ENCODE measurements at places on chromosomes 6 and 20. TPM values are rescaled to one million over a fixed set of nuclear protein-coding genes. Genes with fewer than 3 reads are reported as not detected.

DNA sequence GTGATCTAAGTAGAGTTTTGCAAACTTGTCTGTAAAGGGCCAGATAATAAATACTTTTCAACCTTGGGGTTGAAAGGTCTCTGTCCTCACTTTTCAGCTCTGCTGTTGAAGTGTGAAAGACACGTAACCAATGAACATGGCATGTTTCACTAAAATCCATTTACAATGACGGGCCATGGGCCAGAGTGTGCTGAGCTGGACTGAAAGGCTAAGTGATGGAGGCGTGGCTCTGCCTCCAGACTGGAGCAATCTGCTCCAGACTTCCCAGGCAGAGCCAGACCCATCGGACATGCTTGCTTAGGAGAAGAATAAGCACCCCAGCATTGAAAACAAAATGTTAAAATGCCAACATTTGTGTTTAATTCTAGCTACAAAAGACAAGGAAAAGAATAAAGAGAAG is 41.4 kb downstream of the SCAND1 start:
- DNase-seq, result no peak

DNA sequence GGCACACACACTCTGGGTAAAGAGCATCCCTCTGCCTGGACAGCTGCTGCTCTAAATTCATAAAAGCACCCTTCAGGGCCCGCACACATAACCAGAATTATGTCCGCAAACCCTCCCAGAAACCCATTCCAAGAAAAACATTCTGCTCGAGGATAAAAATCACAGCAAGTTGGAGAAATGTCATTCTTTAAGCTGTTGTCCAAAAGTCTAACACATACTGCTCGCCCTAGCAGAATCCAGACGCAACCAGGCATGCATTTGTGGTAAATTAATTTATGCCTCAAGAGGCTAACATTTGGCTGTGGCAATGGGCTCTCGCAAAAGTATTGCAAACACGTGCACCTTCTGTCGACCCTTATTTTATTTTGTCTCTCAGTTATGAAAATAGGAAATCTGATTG is 116.1 kb upstream of the INSM1 start:
- no peak for DNase-seq

DNA sequence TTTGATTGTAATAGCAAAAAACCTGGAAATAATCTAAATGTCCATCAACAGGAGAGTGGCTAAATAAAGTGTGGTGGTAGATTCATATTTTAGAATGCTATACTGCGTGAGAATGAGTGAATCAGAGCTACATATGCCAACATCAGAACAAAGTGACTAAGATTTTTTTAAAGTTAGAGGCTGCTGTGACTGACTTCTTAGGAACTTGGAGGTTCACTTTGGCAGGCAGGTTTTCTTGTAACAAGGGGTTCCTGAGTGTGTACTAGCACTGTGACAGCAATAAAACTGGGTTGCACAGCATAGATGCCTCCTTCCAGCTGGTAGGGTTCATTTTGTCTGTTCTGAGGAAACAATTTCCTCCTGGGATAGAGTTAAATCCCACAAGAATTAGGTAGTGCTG is 75.3 kb upstream of the ENPP5 start:
- DNase-seq, result no peak

DNA sequence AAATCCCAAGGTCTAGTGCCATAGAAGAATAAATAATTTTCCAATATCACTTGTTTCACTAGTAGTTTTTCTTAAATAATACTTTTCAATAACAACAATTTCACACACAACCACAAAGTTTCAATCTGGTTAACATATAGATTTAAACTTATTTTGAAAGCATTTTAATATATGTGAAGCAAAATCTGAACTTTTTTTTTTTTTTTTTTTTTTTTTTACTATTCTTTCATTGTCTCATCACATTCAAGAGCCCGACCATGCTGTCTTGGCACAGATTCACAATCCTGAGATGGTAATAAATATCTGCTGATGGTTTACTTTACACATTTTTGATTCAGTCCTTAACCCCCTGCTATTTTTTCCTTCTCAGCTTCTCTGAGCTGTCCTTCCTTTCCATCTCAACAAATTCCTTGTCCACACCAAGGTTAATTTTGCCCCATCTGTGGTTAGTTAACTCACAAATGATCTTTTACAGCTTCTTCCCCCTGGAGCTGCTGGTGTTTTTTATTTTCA is 262.8 kb downstream of the TMEM242 start:
- DNase-seq, result no peak

DNA sequence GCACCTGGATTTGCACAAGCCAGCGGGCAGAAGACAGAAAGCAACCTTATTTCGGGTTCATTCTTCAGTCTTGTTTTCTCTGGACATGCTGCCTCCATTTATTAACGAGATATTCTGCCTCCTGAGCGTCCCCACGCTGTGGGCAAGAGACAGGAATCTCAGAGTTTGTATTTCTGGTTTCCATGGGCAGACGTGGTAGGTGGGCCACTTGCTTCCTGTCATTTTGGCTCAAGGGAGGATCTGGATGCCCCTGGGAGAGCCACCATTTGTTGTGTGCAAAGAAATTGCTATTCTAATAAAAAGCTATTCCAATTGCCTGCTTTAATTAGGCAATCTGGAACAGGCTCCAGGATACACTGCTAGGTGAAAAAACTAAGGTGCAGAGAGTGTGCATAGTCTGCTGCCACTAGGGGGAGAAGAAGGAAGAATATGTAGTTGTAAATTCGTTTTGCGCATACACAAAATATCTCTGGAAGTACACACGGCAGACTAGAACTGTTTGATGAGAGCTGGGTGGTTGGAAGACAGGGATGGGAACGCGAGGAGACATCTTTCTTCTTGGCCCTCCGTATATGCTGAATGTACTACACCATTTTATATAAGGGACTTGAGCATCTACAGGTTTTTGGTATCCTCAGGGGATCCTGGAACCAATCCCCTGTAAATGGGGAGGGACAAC is 30.1 kb upstream of the SLC16A10 start:
- no peak for DNase-seq

GRCh38 chr6:116158641-116159040 is 32.7 kb upstream of the COL10A1 start:
- no peak for DNase-seq

GRCh38 chr6:14975471-14975817 is 270.4 kb upstream of the JARID2 start:
- DNase-seq, result no peak

GRCh38 chr6:133431031-133431430 is 189.9 kb downstream of the EYA4 start:
- no peak for DNase-seq

DNA sequence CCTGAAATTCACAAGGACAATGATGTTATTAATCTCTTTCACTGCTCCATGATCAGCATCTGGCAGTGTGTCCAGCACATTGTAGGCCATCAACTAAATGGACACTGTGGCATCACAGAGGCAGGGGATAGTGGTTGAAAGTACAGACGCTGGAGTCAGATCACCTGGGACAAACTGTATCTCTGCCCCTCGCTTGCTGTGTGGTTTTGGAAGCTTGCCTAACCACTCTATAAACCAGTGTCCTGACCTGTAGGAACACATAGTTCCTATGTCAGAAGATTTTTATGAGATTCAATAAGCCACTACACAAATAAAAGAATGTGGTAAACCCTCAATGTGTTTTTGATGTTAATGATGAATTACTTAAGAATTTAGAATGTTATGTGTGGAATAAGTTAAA is 219.3 kb upstream of the RNF217 start:
- DNase-seq, result no peak

DNA sequence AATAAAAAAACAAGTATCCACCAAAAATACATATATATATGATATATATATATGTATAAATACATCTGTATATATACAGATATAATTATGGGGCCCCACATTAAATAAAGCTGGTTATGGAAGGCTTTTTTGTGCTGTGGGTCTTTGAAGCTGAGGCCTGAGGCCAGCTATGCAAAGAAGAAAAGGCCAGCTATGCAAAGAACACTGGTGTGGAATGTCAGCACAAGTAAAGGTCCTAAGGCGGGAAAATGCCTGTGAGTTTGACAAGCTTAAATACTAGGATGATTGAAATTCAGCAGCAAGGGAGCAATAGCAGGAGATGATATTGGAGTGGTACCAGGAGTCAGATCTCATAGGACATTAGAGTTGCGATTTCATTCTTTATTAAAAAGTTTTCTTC is 25.2 kb downstream of the ADGRF1 start:
- no peak for DNase-seq

- DNase-seq, result no peak
Measured at GRCh38 chr6:64736421-64736950, 970.5 kb downstream of the EYS start.

- DNase-seq, result no peak
Measured at GRCh38 chr6:103335412-103335811, 1524.3 kb downstream of the HACE1 start.

DNA sequence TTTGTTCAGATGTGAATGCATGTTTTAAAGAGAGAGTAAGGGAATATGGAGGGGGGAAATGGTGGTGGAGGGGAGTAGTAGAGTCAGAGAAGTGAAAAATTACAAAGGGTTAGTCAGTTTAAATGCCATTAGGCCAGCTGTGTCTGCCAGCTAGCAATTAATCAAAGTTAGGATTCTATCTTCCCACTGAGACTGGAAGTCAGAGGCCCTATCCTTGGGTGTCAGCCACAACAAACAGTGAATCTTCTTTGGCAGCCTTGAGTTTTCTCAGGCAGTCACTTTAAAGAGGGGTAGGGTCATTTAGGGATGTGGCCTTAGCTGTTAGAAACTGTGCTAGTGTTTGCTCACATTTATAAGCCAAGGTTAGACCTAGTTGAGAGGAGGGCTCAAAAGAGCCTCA is 120.5 kb upstream of the BTBD3 start:
- DNase-seq, result no peak

DNA sequence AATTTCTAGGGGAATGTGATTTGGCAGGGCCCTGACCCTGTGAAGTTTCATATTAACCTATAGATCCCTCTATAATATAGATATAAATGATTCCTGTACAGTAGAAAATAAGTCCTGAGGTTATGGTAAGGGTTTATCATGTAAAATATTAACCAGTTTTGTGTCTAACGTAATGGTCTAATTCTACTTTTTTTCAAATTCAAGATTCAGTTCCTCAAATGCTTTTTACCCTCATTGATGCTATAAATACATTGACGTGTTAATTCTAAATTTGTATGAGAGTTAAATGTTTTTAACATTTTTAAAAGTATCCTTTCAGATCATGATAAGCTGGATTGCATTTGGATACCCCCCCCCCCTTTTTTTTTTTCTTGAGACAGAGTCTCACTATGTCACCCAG is 169.4 kb downstream of the MEI4 start:
- DNase-seq, result no peak

- no peak for DNase-seq
Measured at GRCh38 chr6:947235-947934, 254.4 kb upstream of the EXOC2 start.

- DNase-seq, result no peak
Measured at GRCh38 chr6:142900227-142900971, 44.6 kb downstream of the HIVEP2 start.

DNA sequence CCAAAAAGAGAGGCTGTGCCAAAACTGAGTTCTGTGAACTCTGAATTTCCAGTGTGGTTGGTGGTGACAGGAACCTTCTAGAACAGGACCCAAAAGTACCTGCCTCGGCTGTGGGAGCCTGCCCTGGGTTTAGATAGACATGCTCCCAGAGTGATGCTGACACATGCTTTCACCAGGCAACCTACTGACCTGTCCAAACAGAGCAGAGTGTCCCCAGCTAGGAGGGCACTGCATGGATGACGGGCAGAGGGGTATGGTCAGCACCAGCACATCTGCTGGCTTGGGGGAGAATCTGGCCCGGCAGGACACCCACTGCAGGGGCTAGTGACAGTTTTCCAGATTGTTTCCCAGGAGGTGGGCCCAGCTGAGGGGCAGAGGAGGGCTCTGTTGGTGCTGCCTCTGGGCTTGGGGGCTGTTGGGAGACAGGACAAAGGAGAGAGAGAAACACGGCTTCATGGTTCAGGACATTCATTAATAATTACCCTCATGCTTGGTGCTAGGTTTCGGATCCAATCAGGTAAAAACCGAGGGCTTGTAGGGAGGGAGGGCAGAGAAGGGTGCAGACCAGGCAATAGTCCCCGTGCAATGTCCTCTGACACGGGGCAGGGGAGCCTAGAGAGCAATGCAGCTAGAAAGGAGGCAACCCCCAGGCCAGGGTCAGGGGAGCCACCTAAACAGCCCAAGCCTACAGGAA is 15.0 kb downstream of the KCNK5 start:
- DNase-seq, result no peak

- peak; percentile 70 for DNase-seq
Measured at GRCh38 chr6:16985513-16986284, 116.2 kb upstream of the STMND1 start.

GRCh38 chr6:138250513-138251247 is 32.4 kb upstream of the PBOV1 start:
- DNase-seq, result no peak

- peak; percentile 99 for DNase-seq
Measured at GRCh38 chr6:36441307-36441894, 1.3 kb downstream of the PXT1 start.

- DNase-seq, result no peak
Measured at GRCh38 chr6:119273272-119274196, 76.0 kb downstream of the MAN1A1 start.

DNA sequence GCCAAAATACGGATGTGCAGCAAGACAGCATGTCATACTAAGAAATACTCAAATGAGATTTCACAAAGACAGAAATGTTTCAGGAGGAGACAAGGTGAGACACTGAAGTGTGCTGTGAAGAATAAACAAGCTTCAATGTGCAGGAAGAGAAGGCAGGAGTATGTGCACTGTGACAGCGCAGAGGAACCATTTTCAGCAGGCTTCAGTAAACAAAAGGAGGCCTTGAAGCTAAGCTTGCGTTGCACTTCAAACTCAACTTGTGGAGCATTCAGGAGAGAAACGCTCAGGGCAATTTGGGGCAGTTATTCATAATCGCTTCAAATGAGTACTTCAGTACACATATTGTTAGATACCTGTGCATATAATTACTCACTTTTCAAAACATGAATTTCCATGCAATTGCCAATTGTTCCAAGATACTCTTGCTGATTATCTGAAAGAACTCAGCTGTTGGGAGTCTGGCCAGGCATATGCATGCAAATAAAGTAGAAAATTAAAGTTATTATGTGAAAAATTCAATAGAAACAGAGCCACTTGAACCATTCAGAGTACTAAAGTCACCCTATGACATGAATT is 234.2 kb upstream of the OPRM1 start:
- no peak for DNase-seq

- peak; percentile 88 for DNase-seq
Measured at GRCh38 chr6:3139090-3139903, 18.0 kb downstream of the TUBB2A start.

The KIF13A gene
- total RNA-seq, result 58.2 TPM

The CD109 gene
- total RNA-seq, result 26.0 TPM

The PBOV1 gene
- total RNA-seq, result not detected

The TTBK1 gene
- not detected for total RNA-seq

The MICA gene
- 46.5 TPM for total RNA-seq

The ANGPT4 gene
- 0.27 TPM for total RNA-seq

The DNAH8 gene
- not detected for total RNA-seq

The NT5E gene
- 35.8 TPM for total RNA-seq

The PXDC1 gene
- 91.2 TPM for total RNA-seq

The ZC2HC1B gene
- not detected for total RNA-seq

The CCM2L gene
- 2.3 TPM for total RNA-seq

The SAMD3 gene
- not detected for total RNA-seq

The TMEM244 gene
- total RNA-seq, result not detected

The GNMT gene
- total RNA-seq, result not detected

The LY6G6C gene
- not detected for total RNA-seq
